ENCODE measurements at places on chromosomes 7 and 10.
A peak's percentile ranks its signal among the peaks of the same experiment; 100 is the strongest.

DNA sequence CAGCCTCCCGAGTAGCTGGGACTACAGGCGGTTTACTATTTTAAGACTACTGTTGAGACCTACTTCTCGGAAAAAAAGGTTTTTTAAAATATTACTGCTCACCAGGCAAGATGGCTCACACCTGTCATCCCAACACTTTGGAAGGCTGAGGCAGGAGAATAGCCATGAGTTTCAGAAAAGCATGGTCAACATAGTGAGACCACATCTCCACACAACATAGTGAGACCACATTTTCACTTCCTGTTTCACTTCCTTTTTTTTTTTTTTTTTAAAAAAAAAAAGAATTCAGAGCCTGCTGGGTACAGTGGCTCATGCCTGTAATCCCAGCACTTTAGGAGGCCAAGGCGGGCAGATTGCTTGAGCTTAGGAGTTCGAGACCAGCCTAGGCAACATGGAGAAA lies 46.5 kb downstream of the SVOPL start:
- DNase-seq: peak; percentile 32

DNA sequence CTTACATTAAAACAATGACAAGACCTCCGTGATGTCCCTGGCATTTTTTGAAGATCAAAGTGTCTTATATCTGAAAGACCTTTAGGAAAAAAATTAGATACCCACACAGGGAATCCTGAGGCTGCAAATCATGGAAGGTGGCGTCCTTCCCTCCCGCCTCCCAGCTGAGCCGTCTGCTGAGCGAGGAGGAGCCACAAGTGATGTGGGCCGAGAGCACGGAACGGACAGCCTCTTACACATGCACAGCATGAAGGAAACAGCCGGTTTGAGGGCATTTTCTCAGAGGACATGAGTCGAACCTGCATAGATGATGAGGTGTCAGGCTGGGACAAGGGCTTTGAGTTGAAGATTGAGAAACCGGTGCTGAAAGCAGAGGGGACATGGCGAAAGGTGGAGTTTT lies 163.3 kb downstream of the ADARB2 start:
- no peak for DNase-seq

- DNase-seq: no peak
These were observed 193.5 kb downstream of the NRG3 start for GRCh38 chr10:82068501-82068900.

GRCh38 chr10:24708081-24708480 lies 15.6 kb downstream of the ARHGAP21 start:
- DNase-seq: no peak

DNA sequence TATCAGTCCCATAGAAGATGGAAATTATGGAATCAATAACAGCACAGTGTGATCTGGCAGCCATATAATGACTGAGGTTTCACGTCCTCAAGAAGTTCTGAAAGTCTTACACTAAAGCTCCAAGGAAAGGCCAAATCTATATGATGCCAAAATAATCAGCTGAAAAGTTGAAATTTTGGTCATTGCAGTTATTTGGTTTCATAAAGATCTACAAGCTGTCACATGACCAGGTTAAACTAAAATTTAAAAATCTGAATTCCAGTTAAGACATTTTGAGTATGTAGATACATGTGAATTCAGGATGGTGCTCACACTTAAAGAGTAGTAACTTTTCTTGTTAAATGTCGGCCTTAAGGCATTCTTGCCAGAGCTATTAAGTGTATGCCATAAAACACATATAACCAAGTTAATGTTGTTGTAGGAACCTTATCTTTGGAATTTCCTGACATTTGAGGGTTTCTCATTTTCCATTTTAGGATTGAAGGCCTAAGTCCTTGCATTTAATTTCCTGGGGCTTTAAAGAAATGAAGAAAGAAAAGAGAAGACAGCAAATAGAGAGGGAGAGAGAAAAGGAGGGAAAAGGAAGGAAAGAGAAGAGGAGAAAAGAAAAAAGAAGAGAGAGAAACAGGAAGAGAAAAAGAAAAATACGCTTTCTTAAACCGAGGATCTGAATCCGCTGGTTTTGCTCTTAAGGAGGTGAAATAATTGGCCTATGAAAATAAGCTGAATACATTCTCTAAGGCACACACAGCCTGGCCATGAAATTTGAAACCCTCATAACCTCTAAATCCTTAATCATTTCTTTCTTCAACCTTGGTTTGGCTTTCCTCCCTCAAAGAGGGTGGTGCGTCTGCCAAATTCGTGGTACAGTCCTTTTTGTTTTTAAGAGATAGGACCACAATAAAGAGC lies 43.8 kb downstream of the DENND2A start:
- DNase-seq: no peak

DNA sequence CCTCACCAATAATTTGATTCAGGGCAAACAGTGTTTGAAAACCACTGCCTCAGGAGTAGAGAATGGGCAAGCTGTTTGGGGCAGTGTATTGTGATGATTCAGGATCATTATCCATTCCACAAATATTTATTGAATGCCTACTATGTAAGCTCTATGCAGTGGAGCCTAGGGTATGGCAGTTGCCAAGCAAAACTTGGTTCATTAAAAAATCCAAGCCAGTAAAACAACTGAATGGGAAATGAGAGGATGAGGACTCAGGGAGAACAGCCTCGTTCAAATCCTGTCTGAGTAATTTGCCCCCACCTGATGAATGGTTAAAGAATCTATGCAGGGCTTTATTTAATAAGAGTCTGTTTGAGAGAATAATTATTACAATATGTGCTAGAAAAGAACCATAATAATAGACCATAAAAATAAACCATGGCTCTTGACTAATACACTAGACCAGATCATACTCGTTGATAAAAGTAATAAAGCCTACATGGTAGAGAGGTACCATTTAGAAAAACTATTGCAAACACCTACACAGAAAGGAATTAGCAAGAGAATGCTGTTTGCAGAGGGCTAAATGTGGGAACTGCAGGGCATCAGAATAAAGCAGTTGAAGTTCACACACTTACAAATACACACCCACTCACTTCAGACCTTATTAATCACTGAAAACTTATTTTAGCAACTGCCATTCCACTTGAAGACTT lies 71.7 kb downstream of the CREB5 start:
- DNase-seq: no peak

GRCh38 chr7:157515342-157516041 lies 178.7 kb downstream of the DNAJB6 start:
- no peak for DNase-seq

- DNase-seq: no peak
These were observed 114.2 kb downstream of the PLPP4 start for GRCh38 chr10:120571266-120571665.

DNA sequence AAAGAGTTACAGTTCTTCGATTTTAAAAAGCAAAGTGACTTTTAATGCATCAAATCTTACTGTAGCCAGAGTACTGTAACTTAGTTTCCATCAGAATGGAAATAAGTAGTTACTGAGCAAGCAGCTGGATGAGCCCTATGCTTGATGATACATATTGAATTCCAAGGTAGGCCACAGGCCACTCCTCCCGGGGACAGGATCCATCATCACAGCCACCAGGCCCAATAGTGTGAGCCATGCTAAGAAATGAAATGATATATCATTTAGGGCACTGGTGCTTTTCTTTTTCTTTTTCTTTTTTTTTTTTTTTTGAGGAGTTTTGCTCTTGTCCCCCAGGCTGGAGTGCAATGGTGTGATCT lies 42.9 kb upstream of the TOMM7 start:
- no peak for DNase-seq

DNA sequence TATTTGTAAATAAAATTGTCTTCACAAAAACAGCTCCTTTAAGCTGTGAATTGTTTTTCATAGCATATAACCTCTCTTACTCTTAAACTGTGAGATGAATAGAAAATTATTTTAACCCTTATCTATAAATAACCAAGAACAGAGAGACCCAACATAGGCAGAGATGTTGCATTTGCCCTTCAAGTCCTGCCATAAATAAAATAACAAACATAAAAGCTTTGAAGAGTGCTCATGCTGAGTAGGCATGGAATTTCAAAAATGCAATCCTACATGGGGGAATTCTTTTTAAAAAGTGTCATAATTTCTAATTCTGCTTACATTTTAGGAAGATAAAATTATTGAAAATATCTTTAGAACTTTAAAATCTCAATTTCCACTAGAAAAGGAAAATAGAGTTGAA lies 124.1 kb upstream of the FERD3L start:
- no peak for DNase-seq

- DNase-seq: no peak
These were observed 67.1 kb downstream of the BMPR1A start for GRCh38 chr10:86823565-86823964.

GRCh38 chr7:151411551-151411950 lies 1.7 kb upstream of the WDR86 start:
- peak; percentile 84 for DNase-seq

GRCh38 chr7:6139189-6139996 lies 108.2 kb downstream of the ANKRD61 start:
- DNase-seq: no peak

GRCh38 chr7:117231047-117231359 lies 91.9 kb downstream of the WNT2 start:
- no peak for DNase-seq

- DNase-seq: no peak
These were observed 56.4 kb upstream of the DKK1 start for GRCh38 chr10:52257692-52258075.

DNA sequence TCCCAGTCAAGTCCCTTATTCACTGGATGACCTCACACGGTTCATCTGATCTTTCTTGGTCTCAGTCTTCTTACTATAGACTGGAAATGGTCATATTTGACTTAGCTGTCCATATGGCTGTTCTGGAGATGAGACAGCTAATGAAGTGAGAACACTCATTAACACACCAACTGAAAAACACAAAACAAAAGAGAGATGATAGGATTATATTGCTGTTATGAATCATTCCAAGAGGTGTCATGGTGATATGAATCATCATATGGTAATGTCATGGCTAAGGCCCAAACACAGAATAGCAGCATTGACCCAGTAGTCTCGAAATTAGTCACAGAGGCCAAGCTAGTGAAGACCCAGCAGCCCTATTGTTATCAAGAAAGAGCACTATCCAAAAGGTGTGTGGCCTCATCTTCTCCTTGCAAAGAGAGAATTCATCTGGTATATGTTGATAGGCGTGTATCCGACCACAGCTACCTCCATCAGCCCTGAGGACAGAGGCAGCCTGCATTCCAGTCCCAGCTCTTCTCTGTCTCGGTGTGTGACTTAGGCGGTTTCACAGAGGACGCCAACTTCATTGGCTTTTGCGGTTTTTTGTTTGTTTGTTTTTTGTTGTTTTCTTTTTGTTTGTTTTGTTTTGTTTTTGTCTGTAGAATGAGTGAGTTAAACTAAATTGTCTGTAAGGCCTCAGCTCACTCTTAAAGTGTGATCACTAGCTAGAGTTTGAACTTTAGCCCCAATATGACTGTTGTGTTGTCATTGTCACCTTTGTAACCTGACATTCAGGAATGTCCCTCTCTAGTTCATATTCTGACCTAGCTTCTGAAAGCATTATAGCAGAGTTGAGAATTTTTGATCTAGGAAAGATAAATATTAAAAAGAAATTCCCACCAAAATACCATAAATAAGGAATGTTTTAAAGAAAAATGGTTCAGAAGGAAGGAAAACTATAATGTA lies 97.4 kb upstream of the PDCD4 start:
- no peak for DNase-seq

- DNase-seq: no peak
These were observed 962.8 kb downstream of the DNAJB9 start for GRCh38 chr7:109532262-109532992.

GRCh38 chr7:155986497-155987160 lies 174.4 kb upstream of the SHH start:
- no peak for DNase-seq

DNA sequence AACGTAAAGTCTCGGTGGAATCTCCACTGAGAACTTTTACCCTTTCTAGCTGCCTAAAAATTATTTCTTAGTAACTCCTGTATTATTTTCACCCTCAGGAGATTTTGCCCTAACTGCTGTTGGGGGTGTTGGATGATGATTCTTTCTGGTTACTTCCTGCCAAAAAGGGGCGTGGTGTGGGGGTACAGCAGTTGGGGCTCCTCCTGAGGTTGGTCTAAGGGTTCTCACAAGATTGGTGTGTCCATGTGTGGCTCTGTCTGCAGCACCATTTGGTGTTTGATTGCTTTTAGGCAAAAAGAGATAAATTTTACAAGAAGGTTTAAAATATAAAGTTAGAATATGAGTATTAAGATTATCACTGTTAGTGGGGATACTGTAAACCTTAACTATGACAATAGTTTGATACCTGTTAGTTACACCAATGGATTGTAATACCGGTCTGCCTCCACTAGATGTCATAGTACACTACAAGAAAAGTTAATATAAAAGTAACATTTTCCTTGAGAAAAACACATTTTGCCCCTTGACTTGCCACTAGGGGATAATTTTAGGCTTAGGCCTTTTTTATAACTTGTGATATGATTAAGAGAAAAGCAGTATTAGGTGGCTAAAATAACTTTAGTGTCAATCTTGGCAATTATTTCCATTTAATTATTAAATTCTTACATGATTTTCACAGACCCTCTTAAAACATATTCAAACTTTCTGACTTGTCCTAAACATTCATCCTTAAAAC lies 928.7 kb downstream of the IPMK start:
- DNase-seq: peak; percentile 20

DNA sequence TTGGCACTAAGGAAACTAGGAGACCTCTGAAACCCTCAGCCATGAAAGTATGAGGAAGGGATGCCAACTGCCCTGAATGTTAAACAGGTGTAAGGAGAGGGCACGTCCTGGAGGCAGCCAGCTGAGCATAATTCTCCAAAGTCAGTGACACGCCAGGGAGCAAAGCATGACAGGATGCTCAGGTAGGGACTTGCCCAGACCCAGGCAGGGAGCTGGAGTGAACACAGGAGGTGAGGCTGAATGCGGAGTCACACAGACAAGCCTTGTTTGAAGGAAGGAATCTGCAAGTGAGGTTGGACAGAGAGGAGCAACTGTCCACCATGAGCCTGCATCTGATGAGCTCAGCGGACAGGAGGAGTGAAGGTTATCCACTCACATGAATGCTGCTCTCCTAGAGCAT lies 41.5 kb downstream of the KLRG2 start:
- no peak for DNase-seq

DNA sequence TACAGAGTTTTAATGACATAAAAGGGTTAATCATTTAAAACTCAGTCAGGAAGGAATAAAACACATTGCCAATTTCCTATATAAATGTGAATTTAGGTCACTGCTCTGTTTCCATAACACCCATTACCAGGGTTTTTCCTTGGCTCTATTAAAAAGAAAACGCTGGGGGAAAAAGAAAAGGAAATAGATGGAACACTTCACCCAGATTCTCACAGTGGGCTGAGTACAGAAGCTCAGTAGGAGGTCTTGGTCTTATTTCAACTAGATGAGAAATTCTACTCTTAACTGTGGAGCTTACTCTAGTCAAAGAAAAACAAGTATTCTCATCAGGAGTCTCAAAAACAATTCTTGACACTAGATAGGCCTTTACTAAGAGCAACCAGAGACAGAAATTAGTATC lies 36.5 kb downstream of the GLUD1 start:
- no peak for DNase-seq

DNA sequence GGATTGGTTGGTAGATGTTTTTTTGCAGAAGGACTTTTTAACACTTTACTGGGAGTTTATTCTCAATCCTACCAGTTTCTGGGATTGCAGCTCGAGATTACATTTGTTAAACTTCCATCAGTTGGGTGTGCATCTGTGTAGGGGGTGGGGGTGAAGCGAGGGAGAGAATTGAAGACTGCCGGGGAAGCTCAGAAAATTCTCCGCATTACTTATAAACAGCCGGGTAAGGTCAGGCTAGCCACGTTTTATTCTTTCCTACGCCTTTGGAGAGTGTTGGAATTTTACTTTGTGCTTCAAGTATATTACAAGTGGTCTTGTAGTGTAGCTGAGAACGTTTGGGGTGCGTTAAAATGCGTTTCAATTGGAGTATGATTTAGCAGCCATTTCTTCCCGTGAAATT lies 1.1 kb downstream of the PALS2 start:
- DNase-seq: peak; percentile 29

- no peak for DNase-seq
These were observed 546.1 kb upstream of the FOXK1 start for GRCh38 chr7:4136036-4136435.

Data from RPMI8226 (cell line).